ENCODE measurements at places on chromosomes 11 and 22. TPM values are rescaled to one million over a fixed set of nuclear protein-coding genes. Genes with fewer than 3 reads are reported as not detected.

Gene FBLN1
- 87.9 TPM for polyA plus RNA-seq

Gene SMIM38
- polyA plus RNA-seq = 0.05 TPM

Gene KRTAP5-8
- polyA plus RNA-seq = not detected

Gene BTBD18
- polyA plus RNA-seq = not detected

Gene CSRP3
- not detected for polyA plus RNA-seq

Gene KCNQ1
- not detected for polyA plus RNA-seq

Gene RASSF10
- not detected for polyA plus RNA-seq

Gene DESI1
- 24.9 TPM for polyA plus RNA-seq

Gene OR5A1
- polyA plus RNA-seq = not detected

Gene SLCO2B1
- polyA plus RNA-seq = not detected

Gene APOA4
- polyA plus RNA-seq = not detected

Gene OR8D4
- polyA plus RNA-seq = not detected

Gene LGR4
- polyA plus RNA-seq = 2.2 TPM

Gene RAB3IL1
- 1.9 TPM for polyA plus RNA-seq

Gene MMP8
- 0.11 TPM for polyA plus RNA-seq

Gene SMIM35
- polyA plus RNA-seq = not detected

Gene TMEM86A
- 0.31 TPM for polyA plus RNA-seq

Gene TMEM132A
- 64.2 TPM for polyA plus RNA-seq

Gene SLC17A6
- not detected for polyA plus RNA-seq

Gene SLC22A25
- polyA plus RNA-seq = not detected

Gene APOBEC3F
- polyA plus RNA-seq = 9.1 TPM
